ENCODE measurements at places on chromosomes 12 and 14.
A peak's percentile ranks its signal among the peaks of the same experiment; 100 is the strongest.

GRCh38 chr14:75459099-75459741, 31.4 kb downstream of the JDP2 start:
- DNase-seq = no peak

GRCh38 chr12:32454075-32454474, 54.7 kb downstream of the FGD4 start:
- DNase-seq = no peak

DNA sequence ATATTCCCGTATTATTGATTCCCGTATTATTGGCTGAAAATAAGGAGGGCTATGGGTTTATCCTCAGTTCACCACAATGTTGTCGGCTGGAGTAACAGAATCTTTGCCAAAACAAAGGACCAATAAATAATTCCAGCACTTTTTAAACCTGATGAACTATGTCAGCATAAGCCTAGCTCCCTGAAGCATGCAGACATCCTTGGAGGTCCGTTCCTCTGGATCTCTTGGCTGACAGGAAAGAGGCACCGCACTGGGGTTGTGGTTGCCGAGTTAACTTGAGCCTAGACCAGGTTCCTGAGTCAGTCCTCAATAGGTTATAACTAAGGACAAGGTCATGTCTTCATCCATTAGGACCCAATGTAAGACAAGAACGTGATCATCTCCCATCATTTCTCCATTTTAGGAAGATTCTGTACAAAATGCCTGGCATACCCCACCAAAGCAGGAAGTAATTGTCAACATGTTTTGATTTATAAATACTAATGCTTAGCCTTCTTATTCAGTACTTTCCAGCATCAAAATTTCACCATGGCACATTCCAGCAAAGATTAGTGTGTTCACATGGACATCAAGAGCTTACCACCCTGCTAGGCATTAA, 36.6 kb downstream of the NID2 start:
- no peak for DNase-seq

DNA sequence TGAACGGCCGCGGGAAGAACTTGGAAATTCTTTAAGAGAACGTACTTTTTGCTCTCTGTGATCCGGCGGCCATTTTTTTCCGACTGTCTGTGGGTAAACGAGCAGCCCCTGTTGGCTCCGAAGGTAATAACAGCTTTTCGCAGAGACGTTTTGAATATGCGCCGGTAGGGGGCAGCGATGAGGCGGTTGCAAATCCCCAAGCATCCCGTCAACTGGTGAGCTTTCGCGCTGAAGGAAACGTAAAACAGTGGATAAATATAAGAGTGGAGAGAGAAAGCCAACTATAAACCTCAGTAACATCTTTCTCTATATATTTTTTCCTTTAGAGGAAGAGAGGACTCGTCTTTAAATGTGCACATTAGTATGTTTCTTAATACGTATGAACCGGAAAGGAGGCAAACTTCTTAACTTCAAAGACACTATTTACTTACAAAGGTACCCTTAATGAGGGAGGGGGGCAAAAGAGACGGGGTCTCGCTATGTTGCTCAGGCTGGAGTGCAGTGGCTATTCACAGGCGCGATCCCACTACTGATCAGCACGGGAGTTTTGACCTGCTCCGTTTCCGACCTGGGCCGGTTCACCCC, 9.6 kb upstream of the NEMF start:
- DNase-seq = peak; percentile 84

DNA sequence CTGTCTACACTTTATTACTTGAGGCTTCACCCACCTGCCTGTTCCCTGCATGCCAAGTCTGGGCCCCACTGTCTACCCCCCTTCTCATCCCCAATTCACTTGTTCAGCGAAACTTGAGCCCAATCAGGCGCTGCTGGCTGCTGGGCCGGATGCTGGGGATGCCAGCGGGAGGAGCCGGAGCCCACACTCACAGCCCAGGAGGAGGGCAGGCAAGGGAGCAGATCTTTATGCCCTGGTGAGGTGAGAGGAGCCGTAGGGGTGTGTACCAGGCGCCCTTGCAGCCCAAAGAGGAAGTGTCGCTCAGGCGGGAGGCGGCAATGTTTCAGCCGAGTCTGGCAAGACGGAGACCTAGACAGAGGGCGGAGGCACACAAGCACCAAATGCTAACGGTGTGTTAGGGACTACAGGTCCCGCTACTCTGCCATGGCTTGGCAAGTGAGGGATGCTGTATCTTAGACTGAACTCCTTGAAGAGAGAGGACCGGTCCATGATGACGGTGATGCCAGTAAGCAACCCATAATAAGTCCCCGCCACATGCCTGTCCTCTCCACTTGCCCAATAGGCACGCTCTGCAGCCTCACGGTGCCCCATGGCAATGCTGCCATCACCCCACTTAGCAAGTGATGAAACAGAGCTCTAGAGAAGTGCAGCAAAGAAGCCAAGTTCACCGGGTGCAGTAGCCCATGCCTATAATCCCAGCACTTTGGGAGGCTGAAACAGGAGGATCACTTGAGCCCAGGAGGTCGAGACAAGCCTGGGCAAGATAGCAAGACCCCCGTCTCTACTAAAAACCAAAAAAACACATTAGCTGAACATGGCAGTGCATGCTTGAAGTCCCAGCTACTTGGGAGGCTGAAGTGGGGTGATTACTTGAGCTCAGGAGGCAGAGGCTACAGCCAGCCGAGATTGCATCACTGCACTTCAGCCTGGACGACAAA, 41.6 kb downstream of the LRRC74A start:
- peak; percentile 26 for DNase-seq

- no peak for DNase-seq
Measured at GRCh38 chr14:26319139-26319864, 278.5 kb downstream of the NOVA1 start.

- DNase-seq = no peak
Measured at GRCh38 chr14:72543341-72543740, 350.6 kb downstream of the DPF3 start.

GRCh38 chr12:95582230-95583058, 31.2 kb upstream of the USP44 start:
- no peak for DNase-seq

- DNase-seq = no peak
Measured at GRCh38 chr14:95195031-95195430, 37.7 kb upstream of the DICER1 start.

DNA sequence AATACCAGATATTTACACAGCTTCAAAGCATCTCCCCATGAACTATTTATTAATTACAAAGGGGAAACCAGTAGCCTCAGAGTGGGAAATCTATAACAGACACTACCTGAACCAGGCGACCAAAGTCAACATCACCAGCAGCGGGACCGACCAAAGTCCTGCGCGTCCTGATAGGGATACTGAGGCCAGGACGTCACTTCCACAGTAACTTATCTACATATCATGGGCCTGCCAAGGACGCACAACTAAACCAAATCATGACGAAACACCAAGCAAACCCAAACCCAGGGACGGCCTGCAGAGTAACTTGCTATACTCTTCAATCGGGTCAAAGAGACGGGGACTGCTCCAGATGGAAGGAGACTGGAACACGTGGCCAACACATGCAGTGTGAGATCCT, 26.0 kb upstream of the RIMBP2 start:
- DNase-seq = no peak

GRCh38 chr12:90970471-90970870, 15.5 kb upstream of the CCER1 start:
- DNase-seq = no peak

GRCh38 chr14:103329401-103330347, 4.4 kb upstream of the EIF5 start:
- no peak for DNase-seq

- no peak for DNase-seq
Measured at GRCh38 chr14:105275267-105275946, 25.4 kb downstream of the BRF1 start.

GRCh38 chr12:48031135-48031960, 27.1 kb upstream of the COL2A1 start:
- DNase-seq = no peak

- DNase-seq = no peak
Measured at GRCh38 chr12:27541031-27541719, 17.2 kb downstream of the PPFIBP1 start.

DNA sequence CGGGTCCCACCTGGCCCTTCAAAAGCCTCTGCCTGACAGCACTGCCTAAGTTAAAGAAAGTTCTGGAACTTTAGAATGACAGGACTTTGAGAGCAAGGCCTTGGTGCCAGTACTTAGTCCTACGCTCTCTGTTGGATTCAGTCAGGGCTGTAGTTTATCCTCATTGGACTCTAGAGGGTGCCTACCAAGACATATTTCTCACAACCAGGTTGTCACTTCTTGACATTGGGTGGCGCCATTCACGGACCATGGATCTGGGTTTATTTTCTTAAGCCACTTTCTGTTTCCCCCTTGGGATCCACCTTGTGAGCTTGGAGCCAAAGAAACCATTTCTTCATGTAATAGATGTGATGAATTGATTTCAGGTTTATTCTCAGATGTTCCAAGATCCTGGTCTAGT, 787.0 kb upstream of the TBX3 start:
- no peak for DNase-seq

GRCh38 chr14:34710744-34711143, 3.6 kb downstream of the CFL2 start:
- DNase-seq = no peak

DNA sequence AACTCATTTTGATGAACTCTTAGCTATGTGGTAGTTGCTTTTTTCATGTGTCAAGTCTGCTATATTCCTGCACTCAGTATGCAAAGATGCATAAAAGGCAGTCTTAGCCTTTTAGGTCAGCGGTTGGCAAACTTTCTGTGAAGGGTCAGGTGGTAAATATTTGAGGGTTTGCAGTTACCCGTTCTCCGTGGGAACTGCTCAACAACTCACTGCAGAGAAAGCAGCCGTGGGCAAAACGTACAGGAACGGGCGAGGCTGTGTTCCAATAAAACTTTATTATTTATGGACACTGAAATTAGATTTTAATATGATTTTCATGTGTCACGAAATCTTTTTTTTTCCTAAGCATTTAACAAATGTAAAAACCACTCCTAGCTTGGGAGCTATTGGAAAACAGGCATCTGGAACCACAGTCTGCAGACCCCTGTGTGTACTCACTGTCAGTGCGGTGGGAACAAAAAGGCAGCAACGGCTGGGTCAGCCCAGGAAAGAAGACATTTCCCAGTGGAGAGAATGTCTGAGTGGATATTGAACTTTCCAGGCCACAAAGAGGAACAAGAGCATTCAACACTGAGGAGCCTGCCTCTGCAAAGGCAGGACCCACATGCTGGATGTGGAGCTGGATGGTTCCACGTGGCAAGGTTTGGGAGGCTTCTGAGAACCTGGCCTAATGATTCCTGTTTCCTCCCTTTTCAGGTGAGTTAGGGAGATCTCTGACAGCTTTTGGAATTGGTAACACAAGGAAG, 3.5 kb upstream of the ACACB start:
- DNase-seq = no peak

- DNase-seq = no peak
Measured at GRCh38 chr12:100238801-100239200, 28.1 kb downstream of the DEPDC4 start.

- DNase-seq = no peak
Measured at GRCh38 chr12:49059299-49060171, 1.1 kb downstream of the KMT2D start.

DNA sequence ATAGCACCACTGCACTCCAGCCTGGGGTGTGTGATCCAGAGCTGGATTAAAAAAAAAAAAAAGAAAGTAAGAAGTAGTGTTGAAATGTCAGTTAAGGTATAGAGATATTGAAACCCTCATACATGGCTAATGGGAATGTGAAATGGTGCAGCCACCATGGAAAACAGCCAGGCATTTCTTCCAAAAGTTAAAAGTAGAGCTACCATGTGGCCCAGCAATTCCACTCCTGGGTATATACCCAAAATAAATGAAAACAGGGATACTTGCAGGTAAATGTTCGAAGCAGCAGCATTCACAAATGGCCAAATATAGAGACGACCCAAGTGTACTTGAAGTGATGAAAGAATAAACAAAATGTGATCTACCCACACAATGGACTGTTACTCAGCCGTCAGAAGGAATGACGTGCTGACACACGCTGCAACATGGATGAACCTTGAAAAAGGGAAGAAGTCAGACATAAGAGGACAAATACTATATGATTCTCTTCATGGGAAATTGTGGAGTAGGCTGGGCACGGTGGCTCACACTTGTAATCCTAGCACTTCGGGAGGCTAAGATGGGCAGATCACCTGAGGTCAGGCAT, 15.2 kb downstream of the IL31 start:
- DNase-seq = no peak

- no peak for DNase-seq
Measured at GRCh38 chr12:87439990-87440827, 589.0 kb downstream of the C12orf50 start.

DNA sequence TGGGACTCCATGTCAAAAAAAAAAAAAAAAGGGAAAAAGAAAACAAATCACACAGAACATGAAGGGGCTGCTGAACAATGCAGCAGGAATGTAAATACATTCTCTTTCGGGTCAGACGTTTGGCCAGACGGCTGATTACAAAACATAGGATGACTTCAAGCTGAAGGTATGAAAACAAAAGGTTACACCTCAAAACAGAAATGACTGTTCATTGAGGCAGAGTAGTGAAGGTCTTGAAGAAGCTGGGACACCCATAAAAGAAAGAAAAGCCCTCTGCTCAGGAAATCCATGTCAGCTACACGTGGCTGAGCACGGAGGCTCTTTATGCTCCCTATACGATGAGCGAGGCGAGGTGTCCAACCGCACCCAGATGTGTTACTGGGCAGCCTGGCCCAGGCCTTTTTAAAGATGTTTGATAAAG, 37.7 kb downstream of the FGD4 start:
- no peak for DNase-seq

DNA sequence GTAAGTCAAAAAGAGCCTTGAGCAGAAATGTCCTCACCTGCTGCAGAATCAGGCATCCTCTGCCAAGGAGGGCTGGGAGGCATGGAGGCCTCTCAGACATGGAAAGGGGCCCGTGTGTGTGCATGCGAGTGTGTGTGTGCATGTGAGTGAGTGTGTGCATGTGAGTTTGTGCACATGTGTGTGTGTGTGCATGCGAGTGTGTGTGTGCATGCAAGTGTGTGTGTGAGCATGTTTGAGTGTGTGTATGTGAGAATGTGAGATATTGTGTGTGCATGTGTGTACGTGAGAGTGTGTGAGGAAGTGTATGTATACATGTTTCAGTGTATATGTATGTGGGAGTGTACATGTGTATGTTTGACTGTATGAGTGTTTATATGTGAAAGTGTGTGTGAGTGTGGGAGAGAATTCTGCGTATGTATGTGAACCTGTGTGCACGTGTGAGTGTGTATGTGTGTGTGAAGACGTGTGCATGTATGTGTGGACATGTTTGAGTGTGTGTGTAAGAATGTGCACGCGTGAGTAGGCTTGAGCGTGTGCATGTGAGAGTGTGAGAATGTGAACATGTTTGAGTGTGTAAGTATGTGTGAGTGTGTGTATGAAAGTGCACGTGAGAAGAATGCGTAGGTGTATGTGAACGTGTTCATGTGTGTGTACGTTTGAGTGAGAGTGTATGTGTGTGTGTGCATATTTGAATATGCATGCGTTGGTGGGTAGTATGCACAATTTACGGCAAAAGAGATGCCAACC, 90.8 kb downstream of the TBX5 start:
- DNase-seq = no peak

- DNase-seq = no peak
Measured at GRCh38 chr12:106633451-106633823, 50.6 kb downstream of the RFX4 start.

DNA sequence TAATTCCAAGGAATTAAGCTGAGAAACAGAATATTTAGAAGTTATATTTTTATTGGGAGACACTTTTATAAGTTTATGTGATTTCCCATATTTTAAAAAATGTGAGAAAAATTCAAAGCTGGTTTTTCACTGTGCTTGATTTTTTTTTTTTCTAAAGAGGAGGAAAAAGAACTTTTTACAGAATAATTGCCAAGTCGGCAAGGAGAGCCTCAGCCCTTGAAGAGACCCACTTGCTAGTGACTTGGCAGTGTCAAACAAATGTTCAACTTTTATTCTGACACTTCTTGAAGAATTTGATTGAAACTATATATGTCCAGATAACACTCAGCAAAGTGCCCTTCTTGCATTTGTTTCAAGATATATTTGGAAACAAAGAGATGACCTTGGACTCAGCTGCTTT, 52.3 kb upstream of the ATP2A2 start:
- DNase-seq = no peak

Measured in CD4-positive, alpha-beta T cell treated with Interleukin-4 for 4 hours (primary cell).